ENCODE measurements at places on chromosomes 5 and 9.

DNA sequence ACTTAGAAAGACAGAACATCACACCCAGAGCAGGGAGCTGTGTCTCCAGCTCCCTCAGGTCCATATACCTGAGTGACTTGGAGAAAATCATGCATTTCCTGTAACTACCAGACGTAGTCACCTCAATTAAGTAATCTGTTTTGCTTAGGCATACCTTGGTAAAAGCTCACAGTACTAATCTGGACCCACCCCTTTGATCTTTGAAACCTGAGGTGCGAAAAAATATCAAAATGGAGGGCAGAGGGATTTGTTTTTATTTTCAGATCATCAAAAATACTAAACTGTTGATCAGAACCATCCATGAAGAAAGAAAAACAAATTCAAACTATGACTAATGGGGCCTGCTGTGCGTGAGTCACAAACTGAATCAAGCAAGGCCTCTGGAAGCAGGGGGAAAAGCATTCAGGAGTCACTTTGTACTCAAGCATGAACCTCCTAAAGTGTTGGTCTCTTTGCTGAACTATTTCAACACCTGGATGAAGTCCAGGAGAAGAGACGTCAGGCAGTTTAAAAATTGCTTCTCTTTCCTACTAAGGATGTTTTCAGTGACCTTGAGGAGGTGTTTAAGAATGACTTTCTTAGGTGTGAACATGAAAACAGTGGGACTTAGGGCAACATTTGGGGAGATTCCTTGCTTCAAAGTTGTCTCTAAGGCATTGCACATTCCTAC is 76.3 kb downstream of the MUSK start:
- peak; percentile 96 for DNase-seq

DNA sequence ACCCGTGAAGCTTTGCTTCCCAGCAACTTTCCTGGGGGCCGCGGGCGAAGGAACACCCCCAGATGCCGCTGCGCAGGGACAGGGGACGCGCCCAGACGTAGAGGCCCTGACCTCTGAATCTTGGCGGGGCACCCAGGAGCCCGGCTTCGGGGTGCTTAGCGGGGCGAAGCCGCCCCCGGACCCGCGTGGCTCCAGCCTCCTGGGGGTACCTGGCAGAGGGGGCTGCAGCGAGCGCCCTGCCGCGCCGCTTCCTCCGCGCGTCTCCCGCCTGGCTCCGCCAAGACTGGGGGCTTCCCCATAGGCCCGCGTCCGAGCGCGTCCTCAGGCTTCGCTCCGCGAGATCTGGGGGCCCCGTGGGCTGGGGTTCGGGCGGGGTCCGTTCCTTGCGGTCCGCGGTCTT is 23.0 kb upstream of the ZNF782 start:
- no peak for DNase-seq

- DNase-seq = no peak
These were observed 168.6 kb downstream of the CFAP90 start for GRCh38 chr5:7682379-7682778.

GRCh38 chr5:148352696-148353095 is 17.3 kb downstream of the SPINK9 start:
- no peak for DNase-seq

DNA sequence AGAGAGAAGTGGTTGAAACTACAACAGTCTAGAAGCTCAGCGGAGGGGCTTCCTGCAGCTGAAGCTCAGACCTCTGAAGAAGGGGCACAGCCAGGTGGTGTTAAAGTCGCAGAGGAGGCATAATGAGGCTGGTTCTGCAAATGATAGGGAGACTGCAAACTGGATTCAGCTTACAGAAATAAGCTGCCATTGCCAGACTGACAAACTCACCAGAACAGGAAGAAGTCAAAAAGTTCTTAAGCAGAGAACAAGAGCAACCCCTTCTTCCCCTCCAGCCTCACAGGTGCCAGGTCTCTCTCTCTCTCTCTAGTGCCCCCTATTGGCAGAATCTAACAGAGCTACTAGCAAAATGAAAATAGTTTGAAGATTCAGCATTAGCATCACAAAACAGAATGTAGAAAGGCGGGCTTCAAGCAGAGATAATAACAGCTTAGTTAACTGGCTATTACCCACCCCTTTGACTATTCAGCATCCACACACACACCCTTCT is 76.7 kb downstream of the GRAMD2B start:
- DNase-seq = peak; percentile 27
